Stimulated activated CD8-positive, alpha-beta memory T cell treated with anti-CD3 and anti-CD28 coated beads, Interleukin-4, amount 100 ng/mL, for 1 hour (primary cell): ENCODE measurements at places on chromosomes 11 and 22.

GRCh38 chr11:21323617-21324016 is 654.2 kb downstream of the NELL1 start:
- DNase-seq: no peak

GRCh38 chr11:131423688-131424087 is 53.3 kb downstream of the NTM start:
- DNase-seq: no peak

- DNase-seq: no peak
These were observed 50.1 kb downstream of the ACER3 start for GRCh38 chr11:76910620-76911414.

GRCh38 chr11:40435344-40435743 is 1024.1 kb downstream of the LRRC4C start:
- DNase-seq: no peak
